Cerebellum (tissue), 4 donors: ENCODE measurements at places on chromosomes 7 and 10. TPM values are rescaled to one million over a fixed set of nuclear protein-coding genes. Genes with fewer than 3 reads are reported as not detected.

Gene C7orf25
- 13.7 TPM for total RNA-seq

Gene SLC18A3
- 3.4 TPM for total RNA-seq

Gene SMKR1
- 2.2 TPM for total RNA-seq

Gene MINPP1
- 20.8 TPM for total RNA-seq

Gene ASZ1
- not detected for total RNA-seq

Gene TSC22D4
- 12.7 TPM for total RNA-seq

Gene ASAH2B
- 9.1 TPM for total RNA-seq

Gene ANXA8L1
- not detected for total RNA-seq

Gene WNT2
- 0.18 TPM for total RNA-seq

Gene SPDYE2
- not detected for total RNA-seq

Gene VAX1
- not detected for total RNA-seq

Gene SLC16A12
- 2.4 TPM for total RNA-seq

Gene USP6NL
- total RNA-seq = 26.0 TPM

Gene CCL24
- not detected for total RNA-seq
